Sigmoid colon (tissue), 7 donors: ENCODE measurements at places on chromosomes 7 and 10. TPM values are rescaled to one million over a fixed set of nuclear protein-coding genes. Genes with fewer than 3 reads are reported as not detected.

SPDYE1 gene
- not detected for total RNA-seq

GATA3 gene
- total RNA-seq, result not detected

TAX1BP1 gene
- total RNA-seq, result 109 TPM

RASA4B gene
- total RNA-seq, result 17.2 TPM

SPDYE18 gene
- 1.1 TPM for total RNA-seq

DYDC2 gene
- total RNA-seq, result not detected

DNA sequence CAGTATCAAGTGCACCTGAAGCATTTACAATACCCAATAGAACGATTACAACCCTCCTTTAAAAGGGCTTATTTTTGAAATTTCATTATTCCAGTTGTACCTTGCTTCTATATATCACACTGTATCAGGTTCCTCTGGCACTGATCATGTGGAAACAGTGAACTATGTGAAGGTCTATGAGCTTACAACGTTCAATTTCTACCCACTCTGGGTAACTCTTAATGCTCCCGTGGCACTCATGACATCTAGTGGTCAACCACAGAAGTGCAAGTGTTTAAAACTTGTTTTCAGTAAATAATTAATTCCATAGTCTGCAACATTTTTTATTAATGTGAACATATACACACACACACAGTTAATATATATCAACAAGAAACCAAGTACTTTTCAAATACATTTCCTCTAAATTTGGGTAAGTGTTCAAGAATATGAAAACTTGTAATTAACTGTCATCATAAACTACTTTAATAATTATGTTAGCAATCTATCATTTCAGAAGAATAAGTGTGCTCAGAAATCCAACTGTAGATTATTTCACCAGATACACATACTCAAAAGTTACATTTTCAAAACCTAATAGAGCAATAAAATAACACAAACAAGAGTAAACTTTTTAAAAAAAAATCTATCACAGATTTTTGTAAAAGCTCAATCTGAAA is 61.0 kb downstream of the MPP7 start:
- no peak overlapping the region for H3K4me3 ChIP-seq
- no peak for DNase-seq
- H3K4me1 ChIP-seq, result no peaks in the 10 kb centered on the region
- H3K36me3 ChIP-seq, result no peaks in the 10 kb centered on the region
- no peak overlapping the region for H3K27ac ChIP-seq

- H3K4me1 ChIP-seq, result no peaks in the 10 kb centered on the region
- H3K27me3 ChIP-seq, result no peaks in the 10 kb centered on the region
- DNase-seq, result no peak
- no peak overlapping the region for H3K27ac ChIP-seq
Measured at GRCh38 chr10:130664526-130664925, 528.3 kb downstream of the GLRX3 start.

GRCh38 chr10:101052285-101052684 is 9.5 kb upstream of the KAZALD1 start:
- H3K36me3 ChIP-seq, result no peaks in the 10 kb centered on the region
- peaks cover 10% of the 10 kb centered on the region for H3K4me1 ChIP-seq
- H3K27ac ChIP-seq, result no peak overlapping the region
- H3K4me3 ChIP-seq, result no peak overlapping the region
- H3K27me3 ChIP-seq, result peaks cover 57% of the 10 kb centered on the region
- no peak for DNase-seq

GRCh38 chr7:119026391-119026790 is 801.9 kb downstream of the ANKRD7 start:
- DNase-seq, result no peak
- H3K36me3 ChIP-seq, result no peaks in the 10 kb centered on the region
- H3K4me1 ChIP-seq, result no peaks in the 10 kb centered on the region

DNA sequence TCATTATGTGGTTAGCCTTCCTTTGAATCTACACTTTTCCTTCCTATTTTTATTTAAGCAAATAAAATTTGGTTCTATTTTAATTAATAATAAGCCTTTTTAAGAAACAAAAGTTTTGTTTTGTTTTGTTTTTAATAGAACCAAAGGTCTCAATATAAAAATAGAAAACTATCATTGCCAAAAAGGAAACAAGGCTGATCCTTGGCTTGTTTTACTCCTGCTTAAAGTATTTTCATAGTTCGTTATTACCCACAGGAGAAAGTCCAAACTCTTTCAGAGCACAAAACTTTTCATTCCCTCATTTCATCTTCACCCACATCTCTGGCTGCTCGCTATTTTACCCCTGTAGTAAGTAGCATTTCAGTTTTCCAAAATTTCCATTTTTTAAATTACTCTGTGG is 374.8 kb downstream of the SEMA3D start:
- no peak overlapping the region for H3K27ac ChIP-seq
- no peak overlapping the region for H3K4me3 ChIP-seq
- H3K36me3 ChIP-seq, result no peaks in the 10 kb centered on the region

GRCh38 chr7:154178895-154179294 is 126.7 kb downstream of the DPP6 start:
- H3K4me1 ChIP-seq, result no peaks in the 10 kb centered on the region
- no peaks in the 10 kb centered on the region for H3K36me3 ChIP-seq
- no peaks in the 10 kb centered on the region for H3K27me3 ChIP-seq

- H3K36me3 ChIP-seq, result peaks cover 7% of the 10 kb centered on the region
- DNase-seq, result no peak
- no peak overlapping the region for H3K4me3 ChIP-seq
- no peaks in the 10 kb centered on the region for H3K4me1 ChIP-seq
- no peaks in the 10 kb centered on the region for H3K27me3 ChIP-seq
Measured at GRCh38 chr10:100985336-100985735, 2.0 kb downstream of the MRPL43 start.

- H3K36me3 ChIP-seq, result no peaks in the 10 kb centered on the region
- H3K27ac ChIP-seq, result no peak overlapping the region
- no peak for DNase-seq
- H3K27me3 ChIP-seq, result no peaks in the 10 kb centered on the region
- H3K4me3 ChIP-seq, result no peak overlapping the region
Measured at GRCh38 chr7:150665896-150666295, 19.6 kb upstream of the GIMAP2 start.

DNA sequence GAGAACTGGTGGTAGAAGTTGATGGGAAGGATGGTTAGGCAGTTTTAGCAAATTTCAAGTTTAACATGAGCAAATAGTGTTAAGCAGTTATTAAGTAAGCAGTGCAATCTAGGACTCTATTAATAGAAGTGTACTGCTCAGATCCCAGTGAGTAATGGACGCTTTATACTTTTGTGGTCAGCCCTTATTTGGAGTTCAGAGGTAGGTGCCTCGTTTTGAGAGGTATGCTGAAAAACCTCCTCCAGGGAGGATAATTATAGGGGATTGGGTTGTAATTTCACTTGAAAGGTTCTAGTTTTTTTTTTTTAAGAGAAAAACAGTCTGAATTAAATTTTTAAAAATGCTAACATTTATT is 33.5 kb upstream of the CCDC7 start:
- peaks cover 44% of the 10 kb centered on the region for H3K4me1 ChIP-seq
- peak overlapping the region; percentile 52 for H3K27ac ChIP-seq
